Kasumi-1 (cell line): ENCODE measurements at places on chromosomes 6 and 20.

DNA sequence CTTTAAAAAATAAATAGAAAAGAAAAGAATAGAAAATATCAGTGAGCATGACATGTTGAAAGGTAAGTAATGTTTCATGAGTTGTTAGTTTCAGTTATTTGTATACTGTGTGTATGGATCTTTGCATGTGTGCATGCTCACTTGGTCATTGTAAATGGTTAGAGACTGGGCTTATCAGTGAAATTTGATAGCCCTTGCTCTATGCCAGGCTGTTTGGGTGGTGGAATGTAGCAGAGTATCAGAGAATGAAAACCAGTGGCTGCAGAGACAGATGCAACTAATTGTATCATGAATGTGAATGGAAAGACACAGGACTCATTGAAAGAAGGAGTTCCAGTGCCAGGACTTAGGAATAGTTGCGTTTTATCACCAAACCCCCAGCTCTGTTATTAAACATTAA lies 4.2 kb downstream of the GSTA2 start:
- DNase-seq, result no peak

GRCh38 chr6:169070506-169071176 lies 183.0 kb downstream of the THBS2 start:
- no peak for DNase-seq

DNA sequence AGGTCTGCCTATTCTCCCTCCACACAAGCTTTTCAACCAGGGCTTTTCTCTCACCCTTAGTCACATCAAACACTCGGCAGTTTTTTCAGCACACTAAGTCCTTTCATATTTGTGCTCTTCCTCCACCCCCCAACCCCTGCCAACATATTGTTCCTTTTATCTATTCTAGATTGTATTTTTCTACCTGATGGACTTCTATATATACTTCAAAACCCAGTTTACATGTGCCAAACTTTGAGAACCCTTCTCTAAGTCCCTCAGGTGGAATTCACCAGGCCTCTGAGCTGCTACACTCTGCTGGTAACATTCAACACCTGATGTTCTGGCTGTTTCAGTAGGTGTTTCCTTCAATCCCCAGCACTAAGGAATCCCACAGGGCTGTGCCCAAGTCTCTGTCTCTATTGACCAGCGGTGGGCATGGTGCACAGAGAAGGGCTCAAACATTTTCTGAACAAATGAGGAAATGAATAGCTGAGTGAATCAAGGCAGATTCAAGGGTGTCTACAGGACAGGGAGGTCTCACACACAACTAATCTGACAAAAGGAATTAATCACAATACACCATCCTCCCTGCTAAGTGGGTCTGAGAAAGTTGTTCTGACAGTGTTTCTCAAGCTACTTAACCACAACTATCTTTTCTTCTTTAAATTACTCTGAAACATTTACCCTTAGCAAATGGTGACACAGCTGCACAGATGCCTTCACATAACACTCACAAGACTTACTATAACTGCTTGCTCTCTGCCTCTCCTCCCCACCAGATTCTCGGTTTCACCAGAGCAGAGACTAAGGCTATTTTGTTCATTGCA lies 166.5 kb downstream of the TSHZ2 start:
- no peak for DNase-seq

DNA sequence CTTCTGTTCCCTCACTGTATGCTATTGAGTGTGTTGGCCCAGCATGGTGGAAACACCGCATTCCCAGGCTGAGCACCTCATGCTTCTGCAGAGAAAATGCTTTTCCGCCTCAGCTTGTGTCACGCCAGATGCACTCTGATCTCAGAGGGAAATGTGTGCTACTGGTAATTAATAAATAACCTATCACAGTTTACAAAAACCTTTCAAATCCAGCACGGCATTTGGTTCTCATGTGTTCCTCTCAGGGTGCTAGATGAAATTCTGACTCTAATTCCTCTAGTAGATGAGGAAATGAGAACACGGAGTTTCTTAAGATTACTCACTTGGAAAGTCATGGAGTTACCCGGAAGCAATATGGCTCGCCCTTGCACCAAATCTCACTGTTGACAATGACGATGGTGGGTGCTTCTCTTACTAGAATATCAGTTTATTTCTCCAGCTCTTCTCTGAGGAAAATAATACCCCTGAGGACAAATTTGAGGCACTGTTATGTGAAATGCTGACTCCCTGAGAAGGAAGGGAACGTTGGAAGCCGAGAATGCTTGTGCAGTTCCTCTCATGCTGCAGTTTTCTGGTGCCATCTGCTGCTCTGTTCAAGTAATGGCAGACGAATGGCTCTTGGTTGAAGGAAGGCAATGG lies 116.6 kb downstream of the RNF144B start:
- peak; percentile 91 for DNase-seq

GRCh38 chr6:38508894-38509293 lies 130.8 kb downstream of the BTBD9 start:
- peak; percentile 18 for DNase-seq

GRCh38 chr6:73631849-73632248 lies 21.9 kb downstream of the SLC17A5 start:
- no peak for DNase-seq

DNA sequence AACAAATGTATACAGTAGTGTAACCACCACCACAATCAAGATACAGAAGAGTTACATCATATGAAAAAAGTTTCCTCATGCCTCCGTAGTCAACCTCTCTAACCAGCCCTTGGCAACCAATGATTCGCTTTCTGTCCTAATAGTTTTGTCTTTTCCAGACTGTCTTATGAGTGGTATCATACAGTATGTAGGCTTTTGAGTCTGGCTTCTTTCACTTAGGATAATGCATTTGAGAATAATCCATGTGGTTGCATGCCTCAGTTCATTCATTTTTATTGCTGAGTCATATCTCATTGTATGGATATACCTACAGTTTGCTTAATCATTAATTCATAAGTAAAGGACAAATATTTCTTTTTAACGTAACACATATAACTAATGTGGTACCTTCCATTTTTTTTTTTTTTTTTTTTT lies 86.4 kb upstream of the RIPOR2 start:
- no peak for DNase-seq

GRCh38 chr6:148563066-148563465 lies 183.8 kb upstream of the UST start:
- no peak for DNase-seq

GRCh38 chr6:1865585-1865984 lies 255.9 kb downstream of the FOXC1 start:
- no peak for DNase-seq

DNA sequence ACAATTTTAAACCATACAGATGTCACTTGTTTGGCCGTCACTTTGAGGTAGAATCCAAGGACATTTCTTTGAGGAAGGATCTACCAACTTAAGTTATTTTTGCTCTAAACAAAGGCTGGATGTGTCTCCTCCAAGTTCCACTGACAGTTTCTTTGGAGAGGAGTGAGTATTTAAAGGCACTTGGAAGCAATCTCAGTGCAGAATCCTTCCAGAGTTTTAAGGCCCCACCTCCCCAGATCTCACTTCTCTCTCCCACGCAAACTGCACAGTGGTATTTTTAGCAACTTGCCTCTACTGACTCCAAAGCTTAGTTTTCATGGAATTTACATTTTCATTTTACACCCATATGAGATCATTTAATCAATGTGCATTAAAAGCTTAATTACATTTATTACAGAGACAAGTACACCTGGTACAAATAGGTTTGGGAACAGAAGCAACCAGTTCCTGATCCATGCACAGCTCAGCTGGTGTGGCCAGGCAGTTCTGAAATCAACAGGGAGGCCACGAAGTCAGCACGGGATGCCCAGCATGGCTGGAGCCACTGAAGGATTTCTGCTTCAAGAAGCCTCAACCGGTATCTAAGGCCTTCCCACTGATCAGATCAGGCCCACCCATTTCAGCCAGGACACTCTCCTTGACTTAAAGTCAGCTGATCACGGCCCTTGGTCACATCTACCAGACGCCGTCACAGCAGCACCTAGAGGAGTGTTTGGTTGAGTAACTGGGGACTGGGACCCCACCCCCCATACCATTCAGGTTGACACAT lies 109.8 kb downstream of the SYCP2 start:
- no peak for DNase-seq

GRCh38 chr20:62303340-62304226 lies 786 bp downstream of the ADRM1 start:
- DNase-seq, result peak; percentile 15
